Erythroblast (primary cell): ENCODE measurements at places on chromosomes 6 and 20.
A peak's percentile ranks its signal among the peaks of the same experiment; 100 is the strongest.

DNA sequence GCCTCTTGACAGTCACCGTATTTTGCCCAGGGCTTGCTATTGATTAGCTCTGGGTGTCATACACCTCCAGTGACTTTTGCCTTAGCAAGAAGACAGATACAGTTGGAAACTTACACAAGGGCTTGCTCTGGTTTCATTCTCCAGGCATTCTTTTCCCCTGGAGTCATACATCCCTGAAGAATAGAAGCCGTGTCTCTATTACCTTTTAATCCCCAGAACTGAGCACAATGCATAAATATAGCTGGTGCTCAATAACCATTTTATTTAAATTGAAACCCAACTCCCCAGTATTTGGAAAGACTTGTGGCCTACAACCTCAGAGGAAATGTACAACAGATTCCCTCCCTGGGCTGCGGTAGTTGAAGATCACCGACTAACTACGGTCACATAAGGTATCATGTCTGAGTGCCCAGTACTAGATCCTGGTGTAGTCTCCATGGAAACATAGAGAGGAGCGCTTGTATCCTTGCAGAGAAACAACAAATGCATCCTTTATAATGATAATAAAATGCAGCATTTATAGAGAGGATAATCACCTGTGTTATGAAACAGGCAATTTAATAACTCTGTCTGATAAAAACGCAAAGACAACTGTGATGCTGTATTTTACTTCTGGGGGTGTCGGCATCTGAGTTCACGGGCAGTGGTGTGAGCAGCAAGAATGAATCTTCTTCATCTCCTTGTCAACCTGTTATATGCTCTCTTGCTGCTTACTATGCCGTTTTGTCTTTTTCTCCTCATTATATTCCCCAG lies 401.2 kb upstream of the AGPAT4 start:
- DNase-seq: no peak

GRCh38 chr6:43310134-43310533 lies 1.5 kb upstream of the CRIP3 start:
- DNase-seq: peak; percentile 15

DNA sequence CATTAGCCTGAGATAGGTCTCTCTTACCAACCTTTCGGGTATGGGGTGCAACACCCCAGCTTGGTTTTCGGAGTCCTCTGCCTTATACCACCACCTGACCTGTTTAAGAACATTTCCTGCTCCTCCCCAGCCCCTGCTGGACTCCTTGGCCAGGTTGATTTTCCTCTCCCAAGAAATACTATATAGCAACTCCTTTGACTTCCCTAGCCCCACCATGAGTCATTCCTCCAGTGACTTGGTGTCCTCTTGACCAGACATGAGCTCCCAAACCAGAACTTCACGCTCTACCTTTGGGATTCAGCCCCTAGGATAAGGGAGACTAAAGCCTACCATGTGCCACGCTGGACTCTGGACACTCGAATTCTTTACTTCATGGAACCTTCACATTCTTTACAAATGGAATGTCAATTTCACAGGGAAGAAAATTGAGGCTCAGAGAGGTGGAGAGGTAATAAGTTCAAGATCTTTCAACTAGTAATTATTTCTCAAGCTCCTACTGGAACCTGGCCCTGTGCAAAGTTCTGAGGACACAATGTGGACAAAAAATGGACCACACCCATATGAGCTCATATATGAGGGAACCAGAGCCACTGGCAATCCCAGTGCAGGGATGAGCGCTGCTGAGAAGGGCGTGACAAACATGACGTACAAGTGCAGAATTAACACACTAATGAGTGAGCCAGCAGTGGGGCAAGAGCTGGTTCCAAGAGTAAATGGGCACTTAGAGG lies 48.2 kb downstream of the SIRPA start:
- DNase-seq: no peak

DNA sequence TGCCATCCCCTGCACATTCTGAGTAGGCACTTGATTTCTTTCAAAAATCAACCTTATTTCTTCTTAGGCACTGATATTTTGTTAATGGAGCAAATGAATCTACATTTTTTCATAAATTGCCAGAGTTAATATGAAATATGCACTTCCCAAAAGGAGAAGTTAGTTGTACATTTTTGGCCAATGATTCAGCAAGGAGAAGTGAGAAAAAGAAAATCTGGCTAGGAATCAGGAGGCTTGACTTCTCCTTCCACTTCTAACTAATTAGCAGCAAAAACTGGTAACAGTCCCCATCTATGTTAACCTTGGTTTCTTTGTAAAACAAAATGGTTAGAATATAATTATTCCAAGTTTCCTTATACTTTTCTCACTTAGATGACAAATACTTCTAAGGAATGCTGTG lies 7.0 kb upstream of the DSE start:
- DNase-seq: no peak

- DNase-seq: no peak
These were observed 5.0 kb downstream of the FGD2 start for GRCh38 chr6:37010402-37010892.

DNA sequence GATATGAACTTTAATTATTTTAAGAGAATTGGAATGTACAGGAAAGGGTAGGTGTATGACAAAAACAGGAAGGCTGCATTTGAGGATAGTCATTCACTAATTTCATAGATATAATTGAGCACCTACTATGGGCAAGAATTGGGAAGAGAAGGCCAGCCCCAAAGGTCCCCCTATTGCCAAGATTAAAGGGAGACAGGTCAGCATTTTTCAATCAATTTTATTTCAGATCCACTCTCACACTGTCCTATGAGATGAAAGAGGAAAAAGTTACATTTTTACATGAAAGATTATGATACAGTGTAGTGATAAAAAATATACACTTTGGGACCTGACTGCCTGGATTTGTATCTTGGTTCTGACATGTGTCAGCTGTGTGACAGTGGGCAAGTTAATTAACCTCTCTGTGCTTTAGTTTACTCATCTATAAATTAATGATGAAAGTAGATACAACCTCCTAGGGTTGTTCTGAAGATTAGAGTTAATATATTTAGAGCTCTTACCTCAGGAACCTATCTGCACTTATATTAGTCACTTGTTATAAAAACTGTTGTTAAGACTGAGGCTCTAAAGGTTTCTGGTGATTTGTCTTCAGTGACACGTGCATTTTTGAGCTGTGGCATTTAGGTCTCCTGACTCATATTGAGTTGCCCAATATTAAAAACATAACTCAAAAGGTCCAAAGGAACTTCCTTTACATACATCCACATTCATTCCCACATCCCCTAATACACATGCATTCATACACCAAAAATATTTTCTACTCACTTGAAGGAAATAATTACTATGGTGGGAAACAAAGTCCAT lies 45.7 kb downstream of the SCGN start:
- DNase-seq: peak; percentile 53

GRCh38 chr6:109944448-109944847 lies 33.7 kb upstream of the GPR6 start:
- DNase-seq: no peak

DNA sequence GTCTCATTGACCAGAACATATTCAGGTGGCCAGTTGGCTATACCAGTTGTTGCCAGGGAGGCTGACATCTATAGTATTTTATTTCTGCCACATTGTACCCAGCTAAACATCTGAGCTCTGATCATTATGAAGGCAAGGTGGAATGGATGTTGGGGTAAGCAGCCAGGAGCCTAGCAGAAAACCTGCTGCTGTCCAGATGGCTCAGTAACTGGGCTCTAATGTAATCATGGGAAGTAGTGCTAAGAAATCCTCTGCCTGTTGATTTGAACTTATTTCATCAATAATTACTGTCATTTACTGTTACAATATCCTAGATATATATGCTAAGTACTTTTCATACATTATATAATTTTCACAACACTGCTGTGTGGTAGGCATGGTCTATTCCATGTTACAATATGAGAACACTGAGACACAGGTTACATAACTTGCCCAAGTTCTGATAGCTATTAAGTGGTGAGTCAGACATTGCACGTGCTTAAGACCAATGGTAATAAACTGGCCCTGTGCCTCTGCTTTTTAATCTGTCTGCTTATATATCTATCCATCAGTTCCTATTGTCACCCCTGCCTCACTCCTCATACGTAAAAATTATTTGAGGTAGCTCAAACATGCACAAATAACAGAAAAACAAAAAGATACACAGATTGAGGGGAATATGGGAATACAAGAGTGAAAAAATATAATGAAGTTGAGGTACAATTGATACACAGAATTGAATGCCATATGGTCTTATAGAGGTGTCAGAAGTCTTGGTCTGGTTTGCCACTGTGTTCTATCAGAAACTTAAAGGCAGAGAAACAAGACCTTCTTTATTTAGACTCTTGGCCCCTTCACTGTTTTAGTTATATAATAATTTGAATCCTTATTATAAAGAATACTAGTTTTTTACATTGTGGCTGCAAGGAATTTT lies 25.2 kb downstream of the TBPL1 start:
- peak; percentile 50 for DNase-seq

DNA sequence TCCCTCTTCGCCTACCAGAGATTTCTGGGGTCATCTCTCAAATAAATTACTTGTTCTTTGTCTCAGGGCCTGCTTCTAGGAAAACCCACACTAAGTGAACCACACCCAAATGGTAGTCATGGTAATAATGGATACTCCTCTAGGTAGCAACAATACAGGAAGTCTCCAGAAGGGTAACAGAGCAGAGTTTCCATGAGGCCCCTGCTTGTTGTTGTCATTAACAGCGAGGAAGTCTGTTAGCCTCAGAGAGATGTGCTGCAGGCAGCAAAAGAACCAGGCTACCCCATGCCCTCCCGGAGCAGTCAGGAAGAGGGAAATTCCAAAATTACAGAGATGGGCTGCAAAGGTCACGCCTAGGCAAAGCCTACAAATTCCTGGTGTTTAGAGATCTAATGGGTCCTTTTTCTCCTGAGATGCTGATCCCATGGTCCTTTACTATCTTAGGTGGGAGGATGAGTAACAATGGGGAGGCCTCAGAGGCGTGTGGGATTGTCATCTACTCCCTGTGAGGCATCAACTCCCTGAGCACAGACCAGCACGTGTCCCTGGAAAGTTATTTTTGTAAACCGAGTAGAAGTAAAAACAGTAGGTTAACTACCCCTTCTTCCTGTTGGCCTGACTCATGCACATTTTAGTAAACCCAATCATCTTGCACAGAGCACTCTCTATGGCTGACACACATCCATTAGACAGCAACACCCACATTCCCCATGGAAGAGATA lies 10.1 kb downstream of the ISM1 start:
- peak; percentile 2 for DNase-seq

GRCh38 chr20:32189691-32190615 lies 17.6 kb downstream of the PLAGL2 start:
- peak; percentile 49 for DNase-seq

DNA sequence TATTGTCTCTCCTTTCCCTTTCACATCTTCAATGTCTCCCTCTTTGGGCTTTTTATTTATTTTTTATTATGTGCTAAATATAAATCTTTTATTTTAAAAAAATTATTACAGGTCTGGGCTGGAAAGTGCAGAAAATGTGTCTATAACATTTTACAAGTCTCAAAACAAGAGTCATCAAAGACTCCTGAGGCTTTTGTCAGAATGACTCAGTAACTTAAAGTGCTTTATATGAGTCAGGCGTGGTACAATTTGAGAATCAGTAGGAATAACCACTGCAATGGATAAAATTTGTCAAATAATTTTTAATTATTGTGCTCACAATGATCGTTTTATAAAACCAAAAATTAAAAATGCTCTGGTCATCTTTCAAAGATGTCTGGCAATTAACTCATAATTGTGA lies 193.9 kb downstream of the MMUT start:
- DNase-seq: no peak

GRCh38 chr6:43739642-43740091 lies 30.3 kb upstream of the VEGFA start:
- peak; percentile 94 for DNase-seq

DNA sequence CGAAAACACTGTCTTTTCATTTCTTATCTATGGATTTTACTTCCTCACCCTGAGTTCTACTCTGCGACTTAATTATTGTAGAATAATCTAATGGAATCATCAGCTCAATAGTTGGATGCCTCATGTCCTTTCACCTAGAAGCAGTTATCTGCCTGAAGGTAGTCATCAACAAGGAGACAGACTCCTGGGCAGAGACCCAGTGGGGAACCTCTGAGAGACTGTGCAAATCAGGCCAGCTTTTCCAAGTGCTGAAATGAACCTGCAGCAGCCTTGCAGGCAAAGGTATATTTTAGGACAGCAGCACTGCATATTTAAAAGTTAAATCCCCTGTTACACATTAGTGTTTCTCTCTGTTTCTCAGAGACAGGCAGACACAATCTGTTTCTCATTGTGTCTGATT lies 99.7 kb upstream of the STMND1 start:
- no peak for DNase-seq

GRCh38 chr20:60096166-60096565 lies 137.9 kb downstream of the CDH26 start:
- DNase-seq: no peak

DNA sequence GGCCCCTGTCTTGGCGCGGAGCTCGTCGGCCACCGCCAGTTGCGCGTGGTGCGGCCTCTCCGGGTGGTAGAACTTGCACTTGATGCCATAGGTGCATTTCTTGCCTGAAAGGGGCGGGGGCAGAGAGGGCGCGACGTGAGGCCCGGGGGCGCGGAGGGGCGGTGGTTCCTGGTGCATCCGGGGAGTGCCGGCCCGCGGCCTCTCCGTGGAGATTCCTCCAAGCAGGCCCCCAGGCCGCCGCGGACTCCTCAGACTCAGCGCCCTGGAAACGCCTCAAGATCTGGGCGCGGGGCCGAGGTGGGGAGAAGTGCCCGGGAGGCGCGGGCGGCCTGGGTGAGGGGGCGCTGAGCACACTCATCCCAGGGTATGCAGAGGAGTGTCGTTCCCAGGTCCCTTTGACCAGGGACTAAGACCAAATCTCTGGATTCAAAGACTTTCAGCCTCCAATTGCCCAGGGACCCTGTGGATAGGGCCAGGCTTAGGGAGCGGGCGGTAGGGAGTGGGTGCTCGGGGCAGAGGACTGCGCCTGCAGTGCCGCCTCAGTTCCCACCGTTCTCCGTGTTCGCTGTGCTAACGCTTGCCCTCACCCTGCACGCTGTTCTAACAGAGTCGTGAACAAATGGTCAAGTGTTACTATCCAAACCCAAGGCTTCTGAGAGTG lies 33.3 kb downstream of the ZC3H12D start:
- peak; percentile 60 for DNase-seq

DNA sequence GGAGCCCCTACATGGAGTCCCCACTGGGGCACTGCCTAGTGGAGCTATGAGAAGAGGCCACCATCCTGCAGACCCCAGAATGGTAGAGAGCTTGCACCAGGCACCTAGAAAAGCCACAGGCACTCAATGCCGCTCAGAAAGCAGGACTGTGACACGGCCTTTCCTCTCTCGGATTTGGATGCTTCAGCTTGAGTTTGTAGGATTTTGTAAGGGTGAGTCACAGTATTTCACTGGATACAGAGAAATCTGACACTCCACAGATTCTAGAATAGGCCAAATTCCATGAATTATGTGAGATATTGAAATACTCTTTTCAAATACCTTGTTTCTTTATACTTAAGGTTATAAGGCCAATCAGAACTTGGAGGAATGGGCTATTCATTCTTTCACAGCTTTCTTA lies 424.5 kb downstream of the HTR1B start:
- no peak for DNase-seq

GRCh38 chr6:25981568-25982263 lies 19.1 kb downstream of the TRIM38 start:
- DNase-seq: peak; percentile 20

- DNase-seq: no peak
These were observed 344.8 kb downstream of the THBS2 start for GRCh38 chr6:168908887-168909286.

- no peak for DNase-seq
These were observed 12.8 kb upstream of the MDFI start for GRCh38 chr6:41625442-41625841.
